ENCODE measurements at places on chromosomes 13 and 19.

DNA sequence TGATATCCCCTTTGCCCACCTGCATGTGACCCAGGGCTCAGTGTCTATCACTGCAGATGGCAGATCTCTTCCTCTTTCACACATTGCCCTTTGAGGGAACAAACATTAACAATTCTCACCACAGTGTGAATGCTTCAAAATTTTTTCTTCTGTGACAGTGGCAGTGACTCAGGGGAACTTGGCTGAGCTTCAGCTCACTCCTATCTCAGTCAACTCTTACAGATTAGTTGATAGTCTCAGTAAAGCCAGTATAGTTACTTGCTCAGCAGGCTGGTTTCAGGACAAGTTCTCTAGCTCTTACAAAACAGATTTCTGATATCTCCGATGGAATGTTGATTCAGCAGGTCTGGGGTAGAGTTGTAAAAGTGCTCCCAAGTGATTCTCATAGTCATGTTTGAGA lies 166.9 kb downstream of the DLEU7 start:
- DNase-seq, result no peak

GRCh38 chr13:74169676-74170075 lies 35.5 kb upstream of the KLF12 start:
- DNase-seq, result no peak

DNA sequence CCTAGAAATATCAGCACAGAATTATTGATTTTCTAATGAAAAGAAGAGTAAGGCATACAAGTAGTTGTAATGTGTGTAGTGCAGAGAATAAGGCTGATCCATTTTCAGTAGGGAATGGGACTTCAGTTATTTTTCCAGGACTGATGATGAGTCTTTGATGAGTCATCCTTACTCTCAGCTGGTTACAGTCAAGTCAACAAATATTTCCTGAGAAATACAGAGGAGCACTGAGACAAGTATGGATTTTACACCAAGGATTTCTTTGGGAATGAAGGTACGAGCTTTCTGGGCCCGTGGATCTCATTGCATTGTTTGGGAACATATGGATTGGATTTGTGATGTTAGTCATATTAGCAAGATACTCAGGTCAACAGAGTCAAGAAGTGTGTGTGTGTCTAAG lies 502.7 kb downstream of the FGF9 start:
- no peak for DNase-seq

DNA sequence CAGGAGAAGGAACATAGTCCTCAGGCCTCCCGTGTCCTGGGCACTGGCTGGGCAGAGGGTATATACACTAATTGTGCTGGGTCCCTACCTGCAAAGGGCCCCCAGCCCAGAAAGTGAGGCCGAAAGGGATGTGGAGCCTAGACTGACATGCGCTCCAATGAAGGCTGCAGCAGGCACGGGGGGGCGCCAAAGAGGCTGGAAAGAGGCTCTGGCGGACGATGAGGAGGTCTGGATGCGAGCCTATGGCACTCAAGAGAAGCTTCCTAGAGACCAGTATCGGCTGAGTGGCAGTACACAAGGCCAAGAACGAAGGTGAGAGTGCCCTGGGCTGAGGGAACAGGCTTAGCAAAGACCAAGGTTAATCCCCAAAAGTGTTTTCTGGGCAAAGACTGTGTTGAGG lies 16.6 kb downstream of the VRK3 start:
- DNase-seq, result no peak

DNA sequence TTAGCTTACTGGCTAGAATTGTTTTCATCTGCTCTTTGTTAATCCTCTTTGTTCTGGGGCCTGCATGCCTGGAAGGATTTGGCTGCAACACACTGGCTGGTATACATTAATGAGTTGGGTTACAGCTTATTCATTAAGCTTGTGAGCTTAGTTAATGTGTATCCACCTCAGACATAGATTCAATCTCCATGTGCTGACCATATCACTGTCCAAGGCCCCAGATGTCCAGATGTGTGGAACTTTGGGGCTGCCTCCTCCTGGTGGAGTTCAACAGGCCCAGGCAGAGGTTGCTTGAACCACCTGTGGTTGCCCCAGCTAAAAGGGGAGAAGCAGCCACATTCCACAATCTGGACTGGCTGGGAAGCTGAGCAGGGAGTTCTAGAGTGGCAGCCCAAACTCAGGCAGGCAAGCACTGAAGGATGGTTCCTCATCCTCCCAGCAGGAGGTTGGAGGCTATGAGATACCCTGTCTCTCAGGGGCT lies 5.4 kb downstream of the DIAPH3 start:
- DNase-seq, result no peak

GRCh38 chr13:97198753-97199152 lies 23.4 kb upstream of the MBNL2 start:
- no peak for DNase-seq

GRCh38 chr13:23918208-23918607 lies 20.9 kb upstream of the C1QTNF9B start:
- no peak for DNase-seq

DNA sequence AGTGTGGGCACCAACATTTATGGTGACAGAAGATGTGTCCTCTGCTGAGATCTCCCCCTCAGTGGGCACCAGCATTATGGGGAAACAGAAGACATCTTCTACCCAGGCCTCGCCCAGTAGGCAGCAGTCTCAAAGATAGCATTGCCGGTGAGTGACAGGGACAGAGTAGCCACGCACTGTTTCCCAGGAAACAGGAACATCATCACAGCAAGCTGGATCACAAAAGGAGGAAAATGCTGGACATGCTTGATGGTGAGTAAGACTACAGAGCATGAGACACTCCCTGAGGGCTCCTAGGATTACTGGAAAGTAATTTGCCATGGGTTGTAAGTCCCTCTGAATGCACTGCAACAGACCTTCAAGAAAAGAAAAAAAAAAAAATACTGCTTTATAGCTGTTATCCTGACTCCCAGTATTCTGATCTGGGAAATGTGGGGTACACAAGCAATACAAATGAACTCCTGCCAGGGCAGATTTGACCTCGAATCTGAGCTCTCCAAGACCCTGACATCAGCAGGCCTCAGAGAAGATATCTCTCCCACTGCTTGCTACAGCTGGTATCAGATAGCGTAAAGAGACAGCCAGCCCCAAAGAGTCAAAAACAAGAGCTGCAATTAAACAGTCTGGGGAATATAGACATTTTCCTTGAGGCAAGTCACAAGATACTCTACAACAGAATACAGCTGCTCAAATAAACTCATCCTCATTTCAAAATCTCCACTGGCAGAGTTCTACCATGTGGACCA lies 180.4 kb downstream of the RBM26 start:
- no peak for DNase-seq

All from activated CD4-positive, alpha-beta T cell treated with anti-CD3 and anti-CD28 coated beads for 24 hours (primary cell).